ENCODE measurements at places on chromosomes 5 and 9.
A peak's percentile ranks its signal among the peaks of the same experiment; 100 is the strongest.

GRCh38 chr9:36039696-36040095, 3.0 kb downstream of the RECK start:
- no peak for DNase-seq

- DNase-seq = no peak
Observed at GRCh38 chr9:82970359-82970758, 92.6 kb downstream of the RASEF start.

DNA sequence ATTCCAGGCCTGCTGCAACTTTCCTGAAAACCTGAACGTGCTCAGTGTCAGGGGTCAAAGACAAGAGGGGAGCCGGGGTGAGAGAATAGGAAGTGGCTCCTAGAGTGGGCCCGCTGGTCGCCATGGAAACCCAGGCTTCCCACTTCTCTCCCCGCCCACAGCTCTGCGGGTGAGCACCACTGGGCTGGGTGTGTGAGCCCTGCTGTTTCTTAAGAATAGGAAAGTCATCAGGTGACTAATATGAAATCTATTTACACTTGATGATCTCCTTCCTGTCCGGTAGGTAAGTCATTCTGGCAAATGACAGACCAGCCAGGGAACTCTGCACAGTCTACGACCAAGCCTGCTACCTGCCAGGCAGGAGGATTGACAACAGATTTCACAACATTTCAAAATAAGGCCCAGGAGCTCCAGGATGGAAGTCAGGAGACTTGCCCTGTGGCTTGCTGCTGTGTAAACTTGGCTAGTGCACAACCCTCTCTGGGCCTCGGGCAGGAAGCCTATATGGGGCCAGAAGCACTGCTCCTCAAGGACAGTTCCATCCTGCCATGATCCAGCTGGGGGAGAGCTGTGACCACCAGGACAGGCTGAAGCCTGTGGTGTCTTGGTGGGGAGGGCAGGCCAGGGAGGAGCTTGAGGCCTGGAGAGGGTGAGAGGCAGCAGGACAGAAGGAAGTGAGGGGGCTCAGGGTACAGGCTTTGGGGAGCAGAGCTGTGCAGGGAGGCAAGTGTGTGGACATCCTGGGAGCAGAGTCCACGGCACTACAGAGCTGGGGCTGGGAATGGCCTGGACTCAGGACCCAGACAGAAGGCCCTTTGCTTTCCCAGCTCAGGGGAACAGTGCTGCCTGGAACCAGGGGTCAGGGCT, 60.6 kb downstream of the SHB start:
- DNase-seq = peak; percentile 96

DNA sequence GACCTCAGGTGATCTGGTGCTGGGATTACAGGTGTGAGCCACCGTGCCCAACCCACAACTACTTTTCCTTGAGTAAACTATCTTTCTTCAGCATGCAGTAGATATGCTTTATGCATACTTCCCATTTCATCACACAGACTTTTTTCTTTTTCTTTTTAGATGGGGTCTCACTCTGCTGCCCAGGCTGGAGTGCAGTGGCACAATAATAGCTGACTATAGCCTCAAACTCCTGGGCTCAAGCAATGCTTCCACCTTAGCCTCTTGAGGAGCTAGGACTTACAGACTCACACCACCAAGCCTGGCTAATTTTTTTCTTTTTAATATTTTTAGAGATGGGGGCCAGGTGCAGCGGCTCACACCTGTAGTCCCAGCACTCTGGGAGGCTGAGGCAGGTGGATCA, 22.8 kb downstream of the PPP6C start:
- no peak for DNase-seq

DNA sequence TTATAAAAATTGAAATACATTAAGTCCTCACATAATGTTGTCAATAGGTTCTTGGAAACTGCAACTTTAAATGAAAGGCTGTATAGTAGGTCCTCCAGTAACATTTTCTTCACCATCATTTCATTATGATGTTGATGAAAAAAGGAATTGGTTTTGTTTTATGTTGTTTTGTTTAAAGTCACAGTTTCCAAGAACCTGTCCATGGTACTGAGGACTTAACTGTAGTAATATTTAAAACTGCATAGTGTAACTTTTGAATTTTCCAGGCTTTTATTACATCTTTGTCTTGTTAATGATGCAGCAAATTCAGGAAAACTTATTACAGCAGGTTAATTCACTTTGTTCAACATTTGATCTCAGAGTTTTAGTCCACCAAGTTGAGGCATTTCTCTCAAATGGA, 11.6 kb downstream of the SECISBP2 start:
- no peak for DNase-seq

- no peak for DNase-seq
Observed at GRCh38 chr5:169467041-169467771, 116.4 kb upstream of the SPDL1 start.

DNA sequence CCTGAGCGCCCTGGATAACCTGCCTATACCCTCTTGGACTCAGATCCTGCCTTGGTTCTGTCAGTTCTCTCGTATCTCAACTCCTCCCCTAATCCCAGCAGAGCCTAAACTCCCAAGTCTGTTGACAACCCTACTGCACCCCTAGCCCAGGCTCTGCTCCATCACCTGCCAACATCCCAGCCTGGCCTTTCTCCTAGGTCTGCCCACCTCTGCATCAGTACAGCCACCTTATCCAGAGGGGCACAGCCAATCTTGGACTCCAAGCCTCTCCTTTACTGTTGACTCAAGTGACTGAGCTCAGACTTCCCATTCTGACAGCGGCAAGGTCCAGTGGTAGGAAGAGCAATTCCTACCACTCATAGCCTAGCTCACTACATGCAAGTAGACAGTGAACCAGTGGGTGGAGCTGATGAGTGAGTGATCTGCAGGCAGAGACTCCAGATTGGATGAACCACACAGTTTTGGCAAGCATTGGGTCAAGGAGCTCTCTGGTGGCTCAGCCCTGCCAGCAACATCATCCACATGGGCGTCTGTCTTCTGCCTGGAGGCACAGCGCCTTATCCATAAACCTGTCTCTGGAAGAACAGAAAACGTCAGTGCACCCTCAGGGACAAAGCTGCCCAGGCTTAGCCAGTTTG, 26.5 kb downstream of the TRMO start:
- peak; percentile 70 for DNase-seq

DNA sequence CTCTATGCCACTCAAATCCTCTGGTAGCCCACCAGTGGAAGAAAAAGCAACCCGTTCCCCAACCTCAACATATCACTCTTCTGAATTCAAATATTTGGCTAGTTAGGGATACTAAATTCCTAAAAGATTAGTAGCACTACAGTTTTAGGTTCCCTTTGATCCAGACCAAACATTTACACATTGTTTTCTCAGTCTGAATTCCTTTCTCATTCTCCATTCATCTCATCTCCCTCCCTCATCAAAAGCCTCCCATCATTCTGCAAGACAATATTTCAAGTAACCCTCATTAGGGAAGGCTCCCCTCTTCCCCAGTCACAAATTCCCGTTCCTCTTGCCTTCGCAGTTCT, 26.3 kb downstream of the ADAM19 start:
- DNase-seq = no peak

DNA sequence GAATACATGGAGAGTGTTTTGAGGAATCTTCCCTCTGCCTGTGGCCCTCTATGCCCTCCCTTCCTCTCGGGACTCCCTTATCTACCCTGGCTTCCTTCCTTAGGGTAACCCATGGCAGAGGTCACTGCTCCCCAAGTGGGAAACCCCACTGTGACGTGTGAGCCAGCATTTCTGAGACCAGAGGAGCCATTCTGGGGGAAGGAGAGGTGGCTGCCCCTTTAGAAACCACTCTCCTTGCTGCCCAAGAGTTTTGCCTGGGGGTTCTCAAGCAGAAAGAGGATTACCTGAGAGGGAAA, 23.1 kb downstream of the CCNJL start:
- peak; percentile 35 for DNase-seq

GRCh38 chr9:123067136-123067535, 33.7 kb downstream of the GPR21 start:
- no peak for DNase-seq

- DNase-seq = no peak
Observed at GRCh38 chr5:142082182-142082781, 26.3 kb upstream of the NDFIP1 start.

GRCh38 chr9:96680812-96681499, 25.8 kb upstream of the PRXL2C start:
- no peak for DNase-seq

DNA sequence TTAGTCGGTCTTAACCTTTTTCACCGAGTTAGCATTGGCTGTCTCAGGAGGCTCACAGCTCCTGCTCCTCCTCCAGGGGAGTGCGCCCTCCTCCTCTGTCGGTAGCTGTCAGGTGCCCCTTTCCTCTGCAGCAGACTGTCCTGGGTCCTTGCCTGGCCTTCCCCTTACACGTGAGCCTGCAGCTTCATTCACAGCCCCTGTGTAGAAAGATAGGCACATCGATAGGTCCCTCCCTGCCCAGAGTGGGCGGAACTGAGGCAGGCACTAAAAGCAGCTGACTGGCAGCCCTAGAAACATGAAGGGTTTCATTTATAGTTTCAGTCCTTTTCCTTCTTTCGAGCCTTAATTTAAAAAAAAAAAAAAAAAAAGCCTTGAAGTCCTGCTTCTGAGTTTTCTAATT, 17.2 kb downstream of the TENT4A start:
- peak; percentile 49 for DNase-seq

- no peak for DNase-seq
Observed at GRCh38 chr5:32339878-32340277, 27.1 kb upstream of the MTMR12 start.

DNA sequence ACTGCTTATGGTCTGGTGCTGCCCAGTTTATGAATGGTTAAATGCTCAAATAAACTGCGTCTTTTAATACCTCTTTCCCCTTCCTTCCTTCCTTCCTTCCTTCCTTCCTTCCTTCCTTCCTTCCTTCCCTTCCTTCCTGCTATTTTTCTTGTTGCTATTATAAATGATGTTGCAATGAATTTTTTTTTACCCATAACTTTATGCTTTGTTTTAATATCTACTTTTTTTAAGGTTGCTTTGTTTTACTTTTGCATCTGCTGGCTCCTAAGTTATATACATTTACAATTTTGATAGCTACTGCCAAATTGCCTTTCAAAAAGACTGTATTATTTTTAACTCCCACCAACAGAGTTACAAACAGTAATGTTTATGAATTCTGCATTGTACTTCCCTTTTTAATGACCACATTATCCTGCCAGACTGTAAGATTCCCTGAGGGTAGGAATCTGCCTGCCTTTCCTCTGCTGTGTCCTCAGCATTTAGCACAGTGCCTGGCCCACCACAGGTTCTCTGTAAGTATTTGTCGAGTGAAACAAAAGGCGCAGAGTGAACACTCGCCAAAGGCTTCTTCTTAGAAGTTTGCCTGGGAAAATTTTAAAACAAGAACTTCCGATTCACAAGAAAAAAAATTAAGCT, 36.9 kb downstream of the KIF4B start:
- no peak for DNase-seq

DNA sequence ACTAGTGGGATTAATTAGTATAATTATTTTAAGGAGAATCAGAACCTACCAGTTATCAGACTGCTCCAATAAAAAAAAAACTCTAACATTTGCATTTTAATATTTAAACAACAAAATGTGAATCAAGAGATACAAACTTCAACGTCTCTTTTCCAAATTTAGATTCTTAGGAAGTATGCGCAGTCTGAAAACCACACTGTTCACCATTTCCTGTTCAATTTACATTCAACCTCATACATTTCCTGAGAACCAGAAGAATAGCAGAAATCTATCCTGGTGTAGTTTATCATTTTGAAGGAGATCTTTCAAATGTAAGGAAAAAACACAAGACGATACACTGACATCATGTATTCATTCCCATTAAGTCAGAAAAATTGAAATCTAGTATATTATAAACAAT, 869.2 kb downstream of the EFNA5 start:
- DNase-seq = no peak

GRCh38 chr9:99433555-99433954, 211.5 kb downstream of the SEC61B start:
- DNase-seq = peak; percentile 92

- peak; percentile 33 for DNase-seq
Observed at GRCh38 chr9:121156263-121156731, 45.4 kb downstream of the RAB14 start.

GRCh38 chr5:77995793-77996409, 219.8 kb upstream of the TBCA start:
- no peak for DNase-seq

GRCh38 chr9:7509576-7510145, 289.9 kb downstream of the DMAC1 start:
- no peak for DNase-seq

- no peak for DNase-seq
Observed at GRCh38 chr5:106766916-106767315, 903.8 kb downstream of the EFNA5 start.

DNA sequence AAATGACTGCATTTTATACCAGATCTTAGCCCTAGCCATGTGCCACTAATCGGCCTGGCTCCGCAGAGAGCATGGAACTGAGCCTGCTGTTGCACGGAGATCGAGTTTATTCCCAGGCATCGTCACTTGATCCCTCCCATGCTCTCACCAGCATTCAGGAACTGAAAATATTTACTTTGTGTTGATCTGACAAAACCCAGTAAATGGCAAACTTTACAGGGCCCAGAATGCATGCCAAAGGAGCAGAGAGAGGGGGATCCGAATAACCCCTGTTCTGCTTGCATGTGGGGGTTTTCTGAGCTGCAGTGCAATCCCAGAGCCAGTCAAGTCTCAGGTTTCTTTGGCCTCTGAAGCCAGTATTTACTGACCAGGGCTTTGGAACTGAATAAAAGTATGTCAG, 87.3 kb downstream of the GAS1 start:
- no peak for DNase-seq

GRCh38 chr5:143516249-143516648, 112.8 kb upstream of the NR3C1 start:
- no peak for DNase-seq

DNA sequence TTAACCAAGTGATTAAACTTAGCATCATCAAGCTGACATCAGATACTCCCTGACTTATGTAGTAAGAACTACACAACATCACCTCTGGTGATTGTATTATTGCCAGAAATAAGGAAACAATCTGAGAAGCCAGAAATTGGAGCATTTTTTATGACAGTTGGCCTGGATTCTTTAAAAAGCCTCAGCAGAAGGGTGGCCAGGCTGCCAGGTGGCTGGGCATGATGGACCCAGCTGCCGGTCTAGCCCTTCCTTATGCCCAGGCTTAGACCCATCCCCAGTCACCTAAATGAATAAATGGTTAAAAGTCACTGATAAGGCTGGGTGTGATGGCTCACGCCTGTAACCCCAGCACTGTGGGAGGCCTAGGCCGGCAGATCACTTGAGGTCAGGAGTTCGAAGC, 12.8 kb downstream of the OR1K1 start:
- no peak for DNase-seq

GRCh38 chr5:169754737-169755136, 117.7 kb downstream of the DOCK2 start:
- DNase-seq = no peak

- DNase-seq = no peak
Observed at GRCh38 chr9:18601026-18601425, 127.1 kb downstream of the ADAMTSL1 start.

GRCh38 chr5:113232221-113232620, 202.6 kb downstream of the TSSK1B start:
- DNase-seq = no peak

Data from suppressor macrophage treated with lipopolysaccharide for 1 hour (primary cell).